Activated T-helper 1 cell treated with anti-CD3 and anti-CD28 coated beads, Interleukin-12 subunit alpha, Interleukin-12 subunit beta, Interleukin-2, Interleukin-4 antibody, amounts not matched to agents 30 ng/mL and 10 ng/mL and 1 ng/mL, durations not matched to agents 14 hours and 24 hours and 36 hours (primary cell): ENCODE measurements at places on chromosomes 1 and 21. TPM values are rescaled to one million over a fixed set of nuclear protein-coding genes. Genes with fewer than 3 reads are reported as not detected.

GRCh38 chr1:145994391-145995120 lies 1.8 kb downstream of the TXNIP start:
- H3K4me1 ChIP-seq, result peaks cover 70% of the 10 kb centered on the region
- H3K36me3 ChIP-seq, result peaks cover 45% of the 10 kb centered on the region
- H3K4me3 ChIP-seq, result peak overlapping the region; percentile 94
- DNase-seq, result peak; percentile 30

DNA sequence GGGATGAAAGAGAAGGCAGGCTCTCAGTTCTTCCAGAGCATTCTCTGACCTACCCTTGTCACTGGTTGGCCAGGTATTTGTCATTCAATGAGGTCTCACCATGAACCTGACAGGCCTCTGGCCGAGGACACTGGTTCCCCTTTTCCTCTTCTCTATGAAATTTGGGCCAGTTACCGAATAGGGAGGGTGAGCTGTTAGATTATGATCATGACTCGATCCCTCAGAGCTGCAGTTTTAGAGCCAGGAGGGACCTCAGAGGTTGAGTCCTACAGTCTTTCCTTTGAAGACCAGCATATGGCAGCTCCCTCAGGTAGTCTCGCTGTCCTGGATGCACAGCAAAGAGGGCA lies 29.5 kb upstream of the CLSTN1 start:
- H3K36me3 ChIP-seq, result peaks cover 6% of the 10 kb centered on the region
- peaks cover 9% of the 10 kb centered on the region for H3K4me1 ChIP-seq
- peaks cover 8% of the 10 kb centered on the region for H3K27me3 ChIP-seq

GRCh38 chr1:12475101-12475500 lies 142.9 kb downstream of the DHRS3 start:
- H3K27me3 ChIP-seq, result no peaks in the 10 kb centered on the region
- H3K27ac ChIP-seq, result peak overlapping the region; percentile 82
- peaks cover 36% of the 10 kb centered on the region for H3K36me3 ChIP-seq
- H3K4me3 ChIP-seq, result peak overlapping the region; percentile 13

GRCh38 chr1:89149229-89149628 lies 23.3 kb upstream of the GBP2 start:
- peaks cover 12% of the 10 kb centered on the region for H3K27me3 ChIP-seq
- H3K4me1 ChIP-seq, result peaks cover 22% of the 10 kb centered on the region
- peaks cover 1% of the 10 kb centered on the region for H3K36me3 ChIP-seq
- H3K27ac ChIP-seq, result no peak overlapping the region
- H3K4me3 ChIP-seq, result no peak overlapping the region
- no peak for DNase-seq

DNA sequence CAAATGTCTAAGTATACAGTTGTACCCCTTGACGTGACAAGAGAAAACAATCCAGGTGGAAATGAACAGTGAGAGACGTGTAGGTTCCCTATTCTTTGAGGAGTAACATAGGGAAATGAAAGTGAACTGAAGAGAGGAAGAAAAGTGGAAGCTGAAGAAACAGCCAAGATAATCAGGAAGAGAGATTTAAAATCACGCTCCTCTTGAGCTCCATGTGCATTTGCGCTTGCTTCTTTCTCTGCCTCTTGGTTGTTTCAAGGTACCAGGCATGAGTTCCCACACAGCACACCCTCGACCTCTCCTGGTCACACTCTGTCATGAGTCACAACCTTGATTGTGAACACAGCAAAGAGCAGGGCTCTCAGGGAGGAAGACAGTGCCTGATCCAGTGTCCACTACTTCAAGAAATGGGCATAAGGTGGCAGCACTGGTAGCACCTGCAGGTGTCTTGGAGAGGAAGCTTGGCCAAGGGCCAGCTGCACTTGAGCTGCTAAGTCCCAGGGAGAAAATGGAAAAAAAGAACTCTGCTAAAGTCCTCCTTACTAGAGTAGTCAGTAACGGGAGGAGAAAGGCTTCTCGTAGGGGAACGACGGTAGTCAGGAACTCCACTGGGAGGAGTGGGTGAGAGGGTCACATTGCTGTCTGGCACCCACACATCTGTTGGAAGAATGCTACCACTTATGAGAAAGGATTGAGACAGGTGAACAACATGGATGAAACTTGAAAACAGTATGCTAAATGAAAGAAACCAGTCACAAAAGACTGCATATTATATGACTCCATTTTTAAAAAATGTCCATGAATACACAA lies 18.3 kb upstream of the ARID1A start:
- H3K4me1 ChIP-seq, result peaks cover 20% of the 10 kb centered on the region
- no peaks in the 10 kb centered on the region for H3K36me3 ChIP-seq
- no peak overlapping the region for H3K4me3 ChIP-seq
- peak; percentile 21 for DNase-seq

GRCh38 chr1:84653130-84653677 lies 37.1 kb downstream of the SSX2IP start:
- peaks cover 22% of the 10 kb centered on the region for H3K36me3 ChIP-seq
- H3K4me1 ChIP-seq, result no peaks in the 10 kb centered on the region
- H3K27ac ChIP-seq, result no peak overlapping the region
- H3K27me3 ChIP-seq, result no peaks in the 10 kb centered on the region

DNA sequence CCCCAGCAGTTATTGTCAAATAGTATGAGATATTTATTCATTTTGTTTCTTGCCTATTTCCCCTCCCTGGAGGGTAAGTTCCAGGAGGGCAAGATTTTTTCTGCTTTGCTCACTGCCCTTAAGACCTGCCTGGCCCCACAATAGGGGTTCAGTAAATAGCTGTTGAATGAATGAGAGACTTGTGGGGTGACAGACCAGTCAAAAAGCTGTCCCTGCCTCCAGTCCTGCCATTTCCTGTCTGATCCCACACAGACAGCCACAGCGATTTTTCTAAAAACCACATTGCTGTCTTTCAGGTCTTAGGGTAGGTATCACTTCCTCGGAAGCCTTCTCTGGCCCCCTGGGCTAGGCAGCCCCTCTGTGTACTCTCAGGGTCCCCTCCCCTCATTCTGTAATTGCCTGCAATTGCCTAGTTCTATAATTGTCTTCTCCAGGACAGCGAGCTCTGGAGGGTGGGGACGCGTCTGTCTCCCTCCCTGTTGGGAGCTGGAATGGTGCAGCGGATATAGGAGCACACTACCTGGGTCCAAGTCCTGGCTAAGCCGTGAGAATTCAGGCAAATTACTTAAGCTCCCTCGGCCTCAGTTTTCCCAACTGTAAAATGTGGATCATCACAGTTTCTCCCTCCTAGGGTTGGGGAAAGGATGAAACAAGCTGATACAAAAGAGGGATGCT lies 1.8 kb upstream of the EXTL1 start:
- H3K27me3 ChIP-seq, result peaks cover 12% of the 10 kb centered on the region
- H3K4me1 ChIP-seq, result peaks cover 11% of the 10 kb centered on the region
- no peaks in the 10 kb centered on the region for H3K36me3 ChIP-seq
- no peak for DNase-seq

GRCh38 chr21:15275615-15276235 lies 210.9 kb upstream of the NRIP1 start:
- H3K36me3 ChIP-seq, result no peaks in the 10 kb centered on the region
- no peaks in the 10 kb centered on the region for H3K27me3 ChIP-seq
- no peak for DNase-seq
- H3K27ac ChIP-seq, result no peak overlapping the region

- peaks cover 19% of the 10 kb centered on the region for H3K4me1 ChIP-seq
- peaks cover 26% of the 10 kb centered on the region for H3K27me3 ChIP-seq
- H3K27ac ChIP-seq, result no peak overlapping the region
- H3K4me3 ChIP-seq, result no peak overlapping the region
- DNase-seq, result no peak
These were observed 40.4 kb upstream of the PIGC start for GRCh38 chr1:172484252-172484651.

- no peaks in the 10 kb centered on the region for H3K4me1 ChIP-seq
- DNase-seq, result no peak
- H3K27me3 ChIP-seq, result no peaks in the 10 kb centered on the region
- no peaks in the 10 kb centered on the region for H3K36me3 ChIP-seq
These were observed 498.5 kb downstream of the NUF2 start for GRCh38 chr1:163820226-163820625.

GRCh38 chr1:3192361-3192760 lies 123.4 kb downstream of the PRDM16 start:
- H3K36me3 ChIP-seq, result no peaks in the 10 kb centered on the region
- H3K4me3 ChIP-seq, result no peak overlapping the region
- H3K4me1 ChIP-seq, result no peaks in the 10 kb centered on the region
- DNase-seq, result no peak
- H3K27me3 ChIP-seq, result peaks cover 4% of the 10 kb centered on the region

GRCh38 chr21:41832596-41833496 lies 46.3 kb downstream of the PRDM15 start:
- no peak for DNase-seq
- no peak overlapping the region for H3K4me3 ChIP-seq
- no peak overlapping the region for H3K27ac ChIP-seq
- H3K4me1 ChIP-seq, result no peaks in the 10 kb centered on the region

DNA sequence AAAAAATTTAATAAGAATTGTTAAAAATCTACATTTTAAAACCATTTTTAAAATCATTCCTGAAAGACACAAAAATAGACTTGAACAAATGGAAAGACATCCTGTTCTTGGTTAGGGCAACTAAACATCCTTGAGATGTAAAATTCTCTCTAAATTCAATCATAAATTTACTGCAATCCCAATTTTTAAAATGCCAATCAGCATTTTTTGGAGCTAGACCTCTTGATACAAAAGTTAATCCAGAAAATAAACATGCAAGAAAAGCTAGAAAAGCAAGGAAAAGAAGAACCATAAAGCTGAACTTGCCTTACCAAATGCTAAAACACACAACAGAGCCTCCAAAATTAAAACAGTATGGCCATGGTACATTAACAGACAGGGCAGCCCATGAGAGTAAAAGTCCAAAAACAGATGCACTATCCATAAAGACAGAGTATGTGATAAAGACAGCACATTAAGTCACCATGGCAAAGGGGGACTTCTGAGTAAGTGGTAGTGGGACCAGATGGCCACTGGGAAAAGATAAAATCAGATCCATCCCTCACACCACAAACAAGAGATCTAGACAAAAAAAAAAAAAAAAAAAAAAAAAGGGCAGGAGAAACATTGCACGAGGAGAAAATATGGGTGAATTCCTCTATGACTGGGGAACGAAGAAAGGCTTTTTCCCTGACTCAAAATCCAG lies 51.4 kb downstream of the NPHP4 start:
- no peaks in the 10 kb centered on the region for H3K4me1 ChIP-seq
- H3K27ac ChIP-seq, result no peak overlapping the region
- peaks cover 1% of the 10 kb centered on the region for H3K36me3 ChIP-seq
- H3K27me3 ChIP-seq, result no peaks in the 10 kb centered on the region
- H3K4me3 ChIP-seq, result no peak overlapping the region

GRCh38 chr21:15289896-15290841 lies 225.4 kb upstream of the NRIP1 start:
- no peak overlapping the region for H3K27ac ChIP-seq
- no peaks in the 10 kb centered on the region for H3K36me3 ChIP-seq
- no peak overlapping the region for H3K4me3 ChIP-seq
- DNase-seq, result no peak

DNA sequence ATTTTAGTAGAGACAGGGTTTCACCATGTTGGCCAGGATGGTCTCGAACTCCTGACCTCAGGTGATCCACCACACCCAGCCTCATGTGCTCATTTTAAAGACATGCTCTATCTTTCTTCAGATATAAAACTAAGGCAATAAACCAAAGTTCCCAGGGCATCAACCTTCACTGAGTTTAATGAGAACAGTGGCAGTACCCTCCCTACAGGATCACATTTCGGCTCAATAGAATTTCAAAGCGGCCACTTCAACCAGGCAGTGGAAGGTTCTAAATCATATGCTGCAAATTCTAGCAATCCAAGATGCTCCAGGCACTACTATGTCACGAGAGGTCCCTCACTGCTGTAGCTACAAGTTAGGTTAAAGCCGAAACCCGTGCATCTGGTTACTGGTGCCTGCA lies 45.5 kb downstream of the PARP1 start:
- DNase-seq, result no peak
- H3K36me3 ChIP-seq, result peaks cover 57% of the 10 kb centered on the region
- no peak overlapping the region for H3K27ac ChIP-seq
- no peak overlapping the region for H3K4me3 ChIP-seq

DNA sequence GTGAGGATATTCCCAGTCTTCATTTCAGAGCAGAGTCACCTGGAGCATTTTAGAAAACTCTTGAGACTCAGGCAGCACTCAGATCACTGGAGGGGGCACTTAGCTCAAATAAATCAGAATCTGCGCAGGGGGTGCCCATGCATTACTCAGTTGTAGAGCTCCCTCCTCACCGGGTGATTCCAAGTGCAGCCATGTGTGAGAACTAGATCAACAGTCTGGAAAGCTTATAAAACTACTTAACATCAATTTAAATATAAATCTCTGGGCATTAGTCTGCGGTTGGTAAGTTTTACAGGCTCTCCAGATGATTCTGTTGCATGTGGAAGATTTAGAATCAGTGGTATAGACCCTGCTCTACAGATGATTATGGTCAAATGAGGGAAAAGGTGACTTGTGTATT lies 128.6 kb downstream of the ST6GALNAC3 start:
- H3K4me1 ChIP-seq, result no peaks in the 10 kb centered on the region
- H3K4me3 ChIP-seq, result no peak overlapping the region
- DNase-seq, result no peak
- H3K36me3 ChIP-seq, result no peaks in the 10 kb centered on the region
- no peak overlapping the region for H3K27ac ChIP-seq

DNA sequence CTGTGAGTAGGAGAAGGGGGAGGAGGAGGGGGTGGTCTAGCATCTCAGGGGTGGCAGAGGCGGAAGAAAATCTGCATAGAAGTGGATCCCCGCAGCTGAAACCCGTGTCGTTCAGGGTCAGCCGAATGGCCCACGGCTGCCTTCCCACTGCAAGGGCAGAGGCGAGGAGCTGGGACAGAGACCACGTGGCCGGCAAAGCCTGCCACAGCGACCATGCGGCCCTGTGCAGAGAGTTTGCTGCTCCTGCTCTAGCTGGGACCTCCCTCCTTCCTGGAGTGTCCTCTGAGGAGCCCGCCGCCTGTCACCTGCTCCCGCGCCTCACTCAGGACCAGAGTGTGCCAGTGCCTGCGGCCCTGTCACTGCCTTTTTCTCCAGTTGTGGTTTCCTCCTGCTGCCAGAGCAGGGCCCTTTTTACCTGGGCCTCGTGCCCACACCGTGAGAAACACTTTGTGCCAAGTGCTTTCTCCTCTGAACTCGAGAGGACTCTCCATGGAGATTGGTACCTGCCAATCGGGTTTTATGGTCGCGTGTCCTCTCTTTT lies 5.4 kb upstream of the TRPM2 start:
- H3K4me3 ChIP-seq, result no peak overlapping the region
- H3K4me1 ChIP-seq, result peaks cover 8% of the 10 kb centered on the region
- no peak for DNase-seq
- H3K27me3 ChIP-seq, result peaks cover 22% of the 10 kb centered on the region

- H3K36me3 ChIP-seq, result no peaks in the 10 kb centered on the region
- H3K27me3 ChIP-seq, result peaks cover 2% of the 10 kb centered on the region
- no peak overlapping the region for H3K27ac ChIP-seq
- no peak for DNase-seq
- H3K4me3 ChIP-seq, result no peak overlapping the region
These were observed 178.7 kb upstream of the DPYD start for GRCh38 chr1:98099501-98099900.

Gene KRTAP20-3
- not detected in 2 replicates for total RNA-seq

Gene ATAD3C
- 0.57 and 1.0 TPM in 2 replicates for total RNA-seq

Gene CTNNBIP1
- 5.6 and 5.9 TPM in 2 replicates for total RNA-seq

Gene GLIS1
- 0.05 TPM in 1 of 2 replicates, not detected in the other for total RNA-seq

Gene DLGAP3
- 0.65 and 0.93 TPM in 2 replicates for total RNA-seq

Gene C4BPA
- total RNA-seq, result not detected in 2 replicates

Gene SLC6A17
- 0.05 and 0.23 TPM in 2 replicates for total RNA-seq

Gene LCE2A
- not detected in 2 replicates for total RNA-seq

Gene RBP7
- total RNA-seq, result not detected in 2 replicates

Gene DNALI1
- total RNA-seq, result not detected in 2 replicates

Gene CR2
- total RNA-seq, result not detected in 2 replicates

Gene CD164L2
- total RNA-seq, result not detected in 2 replicates

Gene AUNIP
- 10.2 and 12.3 TPM in 2 replicates for total RNA-seq

Gene SYPL2
- not detected in 2 replicates for total RNA-seq
